ENCODE measurements at places on chromosomes 13 and 19. TPM values are rescaled to one million over a fixed set of nuclear protein-coding genes. Genes with fewer than 3 reads are reported as not detected.

ZNF492 gene
- not detected for total RNA-seq

FAM216B gene
- not detected for total RNA-seq

LMTK3 gene
- total RNA-seq, result 0.06 TPM

GRCh38 chr13:25473864-25474263 is 102.1 kb downstream of the ATP8A2 start:
- DNase-seq, result no peak

DNA sequence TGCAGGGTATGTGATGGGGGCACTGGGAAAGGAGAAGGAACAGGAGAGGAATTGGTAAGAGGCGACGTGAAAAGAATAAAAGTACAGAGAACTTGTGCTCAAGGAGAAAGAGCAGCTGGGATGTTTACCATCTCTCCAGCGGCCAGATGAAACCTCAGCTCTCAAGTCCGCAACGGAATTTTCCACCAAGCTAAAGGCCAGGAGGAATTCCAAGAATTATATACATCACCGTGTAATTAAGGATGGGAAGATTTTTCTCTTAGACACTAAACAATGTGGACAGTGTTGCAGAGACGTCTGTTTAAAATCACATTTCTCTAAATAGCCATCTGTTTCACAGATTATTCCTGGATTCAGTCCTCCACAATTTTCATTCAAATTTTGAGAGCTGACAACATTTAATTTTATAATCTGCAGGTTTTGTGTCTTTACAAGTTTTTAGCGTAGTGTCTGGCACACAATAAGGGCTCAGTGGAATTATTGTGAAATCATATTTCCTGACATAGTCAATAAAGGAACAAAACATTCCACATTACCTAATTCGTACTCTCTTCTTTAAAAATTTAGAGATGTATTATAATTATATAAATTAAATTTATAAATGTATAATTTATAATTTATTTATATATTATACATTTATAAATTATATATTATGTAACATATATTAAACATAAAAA is 23.0 kb upstream of the USP29 start:
- DNase-seq, result no peak

GRCh38 chr19:30666301-30666803 is 294.2 kb downstream of the ZNF536 start:
- no peak for DNase-seq

GRCh38 chr19:3665681-3666544 is 34.4 kb downstream of the PIP5K1C start:
- DNase-seq, result no peak

- peak; percentile 37 for DNase-seq
Measured at GRCh38 chr13:39263033-39263432, 224.8 kb downstream of the NHLRC3 start.

DNA sequence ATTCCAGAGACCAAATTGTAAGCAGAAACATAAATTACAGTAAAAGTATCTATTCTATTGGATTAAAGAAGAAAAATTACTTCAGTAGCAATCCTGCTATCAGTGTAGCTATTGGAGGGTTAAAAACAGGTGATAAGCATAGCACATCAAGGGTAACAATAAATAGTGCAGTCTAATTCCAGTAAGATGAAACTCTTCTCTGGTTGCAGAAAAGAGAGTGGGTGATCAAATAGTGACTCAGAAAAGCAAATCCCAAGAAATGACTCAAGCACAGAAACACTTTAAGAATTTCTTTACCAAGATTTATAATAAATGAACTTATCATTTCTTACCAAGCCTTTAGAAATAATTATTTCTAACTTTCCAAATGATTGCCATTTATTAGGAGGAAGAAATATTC is 135.7 kb downstream of the LMO7 start:
- peak; percentile 90 for DNase-seq

GRCh38 chr13:46372071-46372470 is 15.0 kb downstream of the RUBCNL start:
- DNase-seq, result no peak

DNA sequence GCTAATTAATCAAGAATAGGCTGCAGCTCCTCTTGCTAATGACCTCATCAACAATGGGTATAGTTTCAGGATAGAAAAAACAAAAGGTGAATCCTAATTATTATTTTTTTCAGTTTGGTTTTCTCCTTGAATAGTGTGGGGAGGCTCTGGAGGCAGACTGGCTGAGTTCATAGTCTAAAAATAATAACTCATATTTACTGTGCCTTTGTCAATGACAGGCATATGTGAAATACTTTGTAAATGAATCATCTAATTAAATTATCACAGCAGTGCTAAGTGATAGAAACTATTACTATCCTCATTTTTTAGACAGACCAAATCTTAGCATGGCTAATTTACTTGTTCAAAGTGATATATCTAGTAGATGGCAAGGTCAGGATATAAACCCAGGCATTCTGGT is 1261.0 kb upstream of the SLC10A2 start:
- peak; percentile 17 for DNase-seq

DNA sequence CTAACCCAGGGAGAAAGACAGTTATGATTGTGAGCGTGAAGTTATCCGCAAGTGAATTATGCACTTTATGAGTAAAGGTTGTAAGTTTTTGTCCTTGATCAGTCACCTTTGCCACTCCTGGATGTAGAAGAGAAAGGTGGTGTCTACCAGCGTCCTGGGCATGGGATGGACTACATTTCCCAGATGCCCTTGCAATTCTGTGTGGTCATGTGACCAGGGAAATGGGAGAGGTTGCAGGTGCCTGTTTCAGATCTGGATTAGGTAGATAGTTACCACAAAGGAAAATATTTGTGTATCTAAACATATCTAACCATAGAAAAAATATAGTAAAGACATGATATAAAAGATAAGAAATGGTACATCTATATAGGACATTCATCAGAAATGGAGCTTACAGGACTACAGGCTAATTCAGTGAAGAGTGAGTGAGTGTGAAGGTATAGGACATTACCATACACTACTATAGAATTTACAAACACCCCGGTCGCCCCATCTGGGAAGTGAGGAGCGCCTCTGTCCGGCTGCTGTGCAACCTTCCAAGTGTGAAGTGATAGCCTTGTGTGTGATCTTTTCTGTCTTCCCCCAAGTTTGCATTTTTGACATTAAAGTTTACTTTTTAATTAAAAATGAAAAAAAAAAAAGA is 51.6 kb upstream of the CACNA1A start:
- no peak for DNase-seq

DNA sequence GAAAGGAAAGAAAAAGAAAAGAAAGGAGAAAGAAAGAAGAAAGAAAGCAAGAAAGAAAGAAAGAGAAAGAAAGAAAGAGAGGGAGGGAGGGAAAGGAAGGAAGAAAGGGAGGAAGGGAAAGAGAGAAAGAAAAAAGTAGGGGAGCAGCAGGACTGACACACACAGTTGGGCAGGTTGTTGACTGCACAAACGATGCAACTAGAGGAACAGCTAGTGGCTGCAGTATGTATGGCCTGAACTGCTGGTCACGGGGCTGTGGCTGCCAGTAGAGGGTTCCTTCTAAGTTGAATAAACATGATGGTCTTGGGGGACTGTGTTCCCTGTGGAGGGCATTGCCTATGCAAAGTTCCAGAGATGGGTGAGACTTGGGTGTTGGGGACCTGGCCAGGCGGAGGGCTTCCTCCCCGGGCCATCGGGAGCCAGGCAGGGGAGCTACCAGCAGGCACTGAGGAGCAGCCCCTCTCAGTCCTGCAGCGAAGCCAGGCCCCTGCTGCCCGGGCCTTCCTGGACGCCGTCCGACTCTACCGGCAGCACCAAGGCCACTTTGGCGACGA is 16.7 kb upstream of the COLGALT1 start:
- peak; percentile 15 for DNase-seq

DNA sequence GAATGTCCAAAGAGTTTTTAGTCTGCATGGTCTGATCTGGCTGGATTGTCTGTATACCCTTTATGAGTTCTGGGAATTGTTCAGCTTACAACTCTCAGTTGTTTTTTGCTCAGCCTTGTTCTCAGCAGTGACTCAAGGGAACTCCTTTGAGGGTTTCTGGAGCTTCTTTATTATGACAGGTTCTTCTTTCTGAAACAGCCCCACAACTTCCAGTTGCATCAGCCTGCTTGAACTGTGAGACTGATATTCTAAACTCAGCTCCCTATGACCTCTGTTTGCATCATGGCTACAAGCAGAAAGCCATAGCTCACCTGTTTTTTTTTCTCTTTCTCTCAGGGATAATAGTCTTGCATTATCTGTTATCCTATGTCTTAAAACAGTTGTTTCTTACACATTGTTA is 85.0 kb downstream of the TDRD3 start:
- peak; percentile 13 for DNase-seq

DNA sequence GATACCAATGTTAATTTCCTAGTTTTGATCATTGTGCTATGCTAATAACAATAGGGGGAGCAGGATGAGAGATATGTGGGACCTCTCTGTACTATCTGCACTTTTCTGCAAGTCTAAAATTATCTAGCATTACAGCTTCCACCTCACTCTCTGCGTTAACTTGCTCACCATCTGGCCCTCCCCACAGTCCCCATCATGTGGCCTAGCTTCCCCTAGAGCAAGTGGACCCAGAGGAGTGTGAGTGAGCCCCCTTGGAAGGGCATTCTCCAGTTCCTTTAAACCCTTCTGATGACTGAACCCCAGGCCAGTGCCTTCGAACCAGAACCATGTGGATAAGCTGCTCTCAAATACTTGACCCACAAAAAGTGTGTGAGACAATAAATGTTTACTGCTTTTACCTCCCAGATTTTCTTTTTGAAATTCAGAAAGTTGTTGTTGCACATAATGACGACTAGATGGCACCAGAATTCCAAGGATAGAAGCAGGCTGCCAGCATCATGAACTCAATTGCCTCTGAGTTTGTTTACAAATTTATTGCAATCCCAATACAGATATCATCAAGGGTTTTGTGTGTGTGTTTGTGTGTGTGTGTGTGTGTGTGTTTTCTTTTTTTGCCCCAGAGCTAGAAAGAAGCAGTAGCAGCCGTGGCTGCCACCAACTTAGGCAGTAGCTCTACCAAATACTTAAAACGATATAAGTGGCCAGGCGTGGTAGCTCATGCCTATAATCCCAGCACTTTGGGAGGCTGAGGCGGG is 49.0 kb upstream of the ZNF780A start:
- peak; percentile 41 for DNase-seq

- no peak for DNase-seq
Measured at GRCh38 chr19:21463449-21464105, 41.8 kb upstream of the ZNF429 start.

Measured in LHCN-M2 (cell line).